ENCODE measurements at places on chromosomes 13 and 19. TPM values are rescaled to one million over a fixed set of nuclear protein-coding genes. Genes with fewer than 3 reads are reported as not detected.

The HSPB6 gene
- polyA plus RNA-seq = 53.1 TPM

The CGB1 gene
- polyA plus RNA-seq = not detected

The SPRED3 gene
- polyA plus RNA-seq = 0.17 TPM

The GRIN3B gene
- polyA plus RNA-seq = 0.15 TPM

The VAV1 gene
- 0.90 TPM for polyA plus RNA-seq

The KANK2 gene
- polyA plus RNA-seq = 37.5 TPM

The MUC16 gene
- polyA plus RNA-seq = not detected

The FOXO1 gene
- polyA plus RNA-seq = 8.6 TPM

The TJP3 gene
- 32.5 TPM for polyA plus RNA-seq

GRCh38 chr19:2173767-2174577 lies 10.2 kb downstream of the DOT1L start:
- H3K4me1 ChIP-seq = peaks cover 38% of the 10 kb centered on the region
- no peak overlapping the region for H3K27ac ChIP-seq
- no peaks in the 10 kb centered on the region for H3K27me3 ChIP-seq
- H3K4me3 ChIP-seq = no peak overlapping the region
- H3K36me3 ChIP-seq = no peaks in the 10 kb centered on the region
- no peak for DNase-seq

DNA sequence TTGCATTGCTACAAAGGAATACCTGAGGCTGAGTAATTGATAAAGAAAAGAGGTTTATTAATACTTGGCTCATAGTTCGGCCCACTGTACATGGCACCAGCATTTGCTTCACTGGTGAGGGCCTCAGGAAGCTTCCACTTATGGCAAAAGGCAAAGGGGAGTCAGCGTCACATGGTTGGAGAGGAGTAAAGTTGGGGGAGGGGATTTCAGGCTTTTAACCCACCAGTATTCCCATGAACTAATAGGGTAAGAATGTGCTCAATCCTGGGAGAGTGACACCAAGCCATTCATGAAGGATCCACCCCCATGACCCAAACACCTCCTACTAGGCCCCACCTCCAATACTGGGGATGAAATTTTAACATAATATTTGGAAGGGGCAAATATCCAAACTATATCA lies 82.5 kb upstream of the MYCBP2 start:
- no peaks in the 10 kb centered on the region for H3K36me3 ChIP-seq
- no peak for DNase-seq
- H3K4me1 ChIP-seq = no peaks in the 10 kb centered on the region
- no peaks in the 10 kb centered on the region for H3K27me3 ChIP-seq

GRCh38 chr19:11737964-11738745 lies 591 bp downstream of the ZNF823 start:
- no peaks in the 10 kb centered on the region for H3K27me3 ChIP-seq
- H3K4me1 ChIP-seq = peaks cover 10% of the 10 kb centered on the region
- peak overlapping the region; percentile 91 for H3K27ac ChIP-seq
- H3K36me3 ChIP-seq = no peaks in the 10 kb centered on the region

DNA sequence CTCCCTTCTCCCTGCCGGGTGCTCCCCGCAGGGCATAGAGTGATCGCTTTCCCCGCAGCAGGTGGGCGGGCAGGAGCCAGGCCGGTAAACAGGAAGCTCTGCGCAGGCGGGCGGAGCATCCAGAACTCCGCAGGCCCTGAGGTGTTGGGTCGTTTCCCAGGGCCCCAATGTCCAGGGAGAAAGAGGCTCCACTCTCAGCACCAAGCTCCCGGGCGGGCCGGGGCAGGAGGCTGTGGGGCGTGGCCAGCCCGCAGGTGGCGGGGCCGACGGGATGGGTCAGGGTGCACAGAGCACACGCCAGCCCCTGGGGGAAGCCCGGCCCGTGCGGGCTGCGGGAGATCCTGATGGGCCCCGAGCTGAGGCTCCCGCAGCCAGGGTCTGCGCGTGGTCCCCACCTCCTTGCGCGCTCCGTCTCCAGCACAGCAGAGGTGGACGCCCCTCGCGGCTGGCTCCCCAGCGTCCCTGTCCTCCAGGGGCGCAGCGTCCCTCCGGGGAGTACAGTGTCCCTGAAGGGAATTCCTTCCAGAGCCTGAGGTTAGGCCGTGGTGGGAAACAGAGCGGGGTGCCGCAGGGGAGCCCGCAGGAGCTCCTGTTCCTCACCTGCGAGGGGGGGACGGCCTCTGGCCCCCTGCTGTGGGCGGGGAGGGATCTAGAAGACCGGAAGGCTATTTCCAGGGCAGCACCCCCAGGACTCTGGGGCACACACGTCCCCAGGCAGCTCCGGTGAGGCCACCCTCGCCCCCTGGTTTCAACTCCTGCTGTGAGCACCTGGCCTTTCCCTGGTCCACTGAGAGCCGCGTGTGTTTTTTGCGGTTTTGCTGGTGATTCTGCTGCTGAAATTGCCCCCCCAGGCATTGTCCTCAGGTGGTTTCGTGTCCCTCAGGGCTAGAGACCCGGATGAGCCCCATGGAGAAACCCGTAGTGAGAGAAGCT lies 12.2 kb downstream of the PIP5K1C start:
- no peak overlapping the region for H3K27ac ChIP-seq
- no peaks in the 10 kb centered on the region for H3K4me1 ChIP-seq
- peak; percentile 31 for DNase-seq

DNA sequence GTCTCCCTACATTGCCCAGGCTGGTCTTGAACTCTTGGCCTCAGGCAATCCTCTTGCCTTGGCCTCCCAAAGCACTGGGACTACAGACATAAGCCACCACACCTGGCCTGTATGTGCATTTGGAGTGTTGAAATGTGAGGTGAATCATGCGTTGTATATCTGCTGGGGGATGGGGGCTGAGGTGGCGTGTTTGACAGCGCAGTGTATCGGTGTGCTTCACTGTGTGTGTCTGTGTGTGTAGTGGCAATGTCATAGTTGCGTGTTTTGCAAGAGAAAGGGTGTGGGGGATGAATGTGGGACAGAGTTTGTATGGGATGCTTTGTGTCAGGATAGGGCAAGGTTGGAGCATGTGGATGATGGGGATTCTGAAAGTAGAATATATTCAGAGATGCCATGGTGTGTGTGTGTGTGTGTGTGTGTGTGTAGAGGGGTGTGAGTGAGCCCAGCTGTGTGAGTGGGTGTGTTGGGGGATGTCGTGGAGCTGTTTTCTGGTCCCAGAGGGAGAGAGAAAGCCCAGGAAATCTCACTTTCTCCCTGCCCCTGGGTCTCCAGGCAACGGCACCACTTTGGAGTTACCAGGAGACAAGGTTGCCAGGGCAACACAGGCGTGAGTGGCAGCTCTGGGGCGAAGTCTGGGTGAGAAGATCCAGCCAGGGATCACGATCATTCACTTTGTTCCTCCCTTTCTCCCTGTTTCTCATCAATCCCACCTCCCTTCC lies 1.1 kb upstream of the SWSAP1 start:
- no peak overlapping the region for H3K27ac ChIP-seq
- peak; percentile 81 for DNase-seq
- H3K36me3 ChIP-seq = no peaks in the 10 kb centered on the region
- peaks cover 23% of the 10 kb centered on the region for H3K4me1 ChIP-seq
- no peaks in the 10 kb centered on the region for H3K27me3 ChIP-seq

DNA sequence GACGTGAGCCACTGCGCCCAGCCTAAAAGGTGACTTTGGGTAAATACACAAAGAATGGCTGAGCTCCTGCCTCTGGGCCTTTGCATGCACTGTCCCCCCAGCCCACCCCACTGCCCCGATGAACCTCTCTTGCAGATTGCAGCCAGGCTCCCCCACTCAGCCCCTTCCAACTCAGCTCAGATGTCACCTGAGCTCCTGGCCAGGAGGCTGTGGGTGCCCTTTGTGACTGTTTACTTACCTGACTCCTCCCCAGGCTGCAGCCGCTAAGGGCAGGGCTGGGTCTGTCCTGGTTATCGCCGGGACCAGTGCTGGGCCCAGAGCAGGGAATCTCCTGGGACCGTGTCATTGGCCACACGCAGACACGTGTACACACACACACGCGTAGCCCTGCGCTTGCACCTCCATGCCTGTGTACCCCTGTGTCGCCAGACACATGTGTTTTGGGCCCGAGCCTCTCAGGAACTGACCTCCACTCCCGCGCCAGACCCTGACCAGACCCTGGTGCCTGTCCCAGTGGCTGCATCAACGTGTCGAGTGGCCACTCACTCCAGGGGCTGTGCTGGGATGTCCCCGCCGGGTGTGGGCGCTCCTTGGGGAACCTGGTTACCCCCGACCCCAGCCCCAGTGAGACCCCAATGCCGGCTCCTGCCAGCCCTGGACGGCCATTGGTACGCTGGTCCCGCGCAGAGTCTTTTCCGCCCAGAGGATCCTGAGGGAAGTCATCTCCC lies 18.7 kb downstream of the EFNA2 start:
- H3K27ac ChIP-seq = no peak overlapping the region
- H3K4me1 ChIP-seq = no peaks in the 10 kb centered on the region
- H3K36me3 ChIP-seq = no peaks in the 10 kb centered on the region
- DNase-seq = peak; percentile 69

- H3K36me3 ChIP-seq = no peaks in the 10 kb centered on the region
- H3K4me3 ChIP-seq = no peak overlapping the region
- H3K4me1 ChIP-seq = no peaks in the 10 kb centered on the region
Observed at GRCh38 chr13:102879793-102880499, 34.1 kb downstream of the ERCC5 start.

DNA sequence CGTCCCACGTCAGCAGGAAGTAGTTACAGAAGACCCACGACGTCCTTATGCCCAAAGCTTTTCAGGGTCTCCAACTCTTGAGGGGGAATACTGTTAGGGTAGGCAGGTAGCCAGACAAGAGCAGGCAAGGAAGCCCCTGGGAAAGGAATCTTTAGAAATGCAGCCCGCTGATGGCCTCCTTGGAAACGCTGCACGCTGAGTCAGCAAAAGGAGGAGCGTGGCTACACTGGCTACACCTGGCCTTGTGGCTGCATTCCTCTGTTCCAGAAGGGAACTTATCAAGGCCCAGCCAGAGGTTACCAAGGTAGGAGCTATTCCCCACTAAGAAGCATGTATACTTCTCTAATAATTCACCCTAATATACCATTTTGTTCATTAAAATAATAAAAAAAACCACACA lies 2.0 kb downstream of the ERVV-1 start:
- H3K36me3 ChIP-seq = no peaks in the 10 kb centered on the region
- no peak overlapping the region for H3K27ac ChIP-seq
- H3K27me3 ChIP-seq = no peaks in the 10 kb centered on the region
- DNase-seq = no peak

GRCh38 chr19:4593409-4593851 lies 33.9 kb upstream of the SEMA6B start:
- H3K36me3 ChIP-seq = no peaks in the 10 kb centered on the region
- DNase-seq = no peak
- H3K4me3 ChIP-seq = no peak overlapping the region
- peaks cover 2% of the 10 kb centered on the region for H3K27me3 ChIP-seq
- H3K4me1 ChIP-seq = no peaks in the 10 kb centered on the region
- no peak overlapping the region for H3K27ac ChIP-seq

DNA sequence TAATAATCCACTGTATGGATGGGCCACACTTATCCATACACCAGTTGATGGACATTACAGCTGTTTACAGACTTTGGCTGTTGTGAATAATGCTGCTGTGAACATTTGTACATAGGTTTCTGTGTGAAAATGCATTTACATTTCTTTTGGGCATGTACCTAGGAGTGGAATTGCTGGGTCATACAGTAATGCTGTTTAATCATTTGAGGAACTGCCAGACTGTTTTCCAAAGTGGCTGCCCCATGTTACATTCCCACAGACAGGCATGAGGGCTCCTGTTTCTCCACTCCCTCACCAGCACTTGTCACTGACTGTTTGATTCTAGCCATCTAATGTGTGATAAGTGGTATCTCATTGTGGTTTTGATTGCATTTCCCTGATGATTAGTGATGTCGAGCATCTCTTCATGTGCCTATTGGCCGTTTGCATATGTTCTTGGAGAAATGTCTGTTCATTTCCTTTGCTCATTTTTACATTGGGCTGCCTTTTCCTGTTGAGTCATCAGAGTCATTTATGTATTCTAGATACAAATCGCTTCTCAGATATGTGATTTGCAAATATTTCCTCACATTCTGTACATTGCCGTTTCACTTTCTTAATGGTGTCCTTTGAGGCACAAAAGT lies 12.8 kb downstream of the TMEM255B start:
- H3K27me3 ChIP-seq = no peaks in the 10 kb centered on the region
- H3K4me1 ChIP-seq = no peaks in the 10 kb centered on the region
- no peak for DNase-seq
- H3K4me3 ChIP-seq = no peak overlapping the region

DNA sequence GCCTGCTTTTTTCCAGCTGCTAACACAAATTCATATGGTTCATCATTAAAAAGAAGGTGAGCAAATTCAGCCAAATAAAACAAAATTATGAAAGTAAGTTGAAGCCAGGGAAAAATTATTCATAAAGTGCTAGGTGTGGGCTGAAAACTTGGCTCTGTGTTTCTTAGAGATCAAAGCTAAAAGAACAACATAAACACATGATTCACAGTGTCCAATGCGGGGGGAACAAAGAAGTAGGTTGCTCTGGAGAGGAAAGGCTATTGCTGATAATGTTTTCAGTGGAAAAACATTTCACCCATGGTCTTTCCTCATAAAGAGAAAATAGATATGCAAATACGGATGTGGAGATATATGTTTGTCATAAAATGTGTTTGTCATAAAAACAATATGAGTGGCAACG lies 1691.5 kb upstream of the SLC10A2 start:
- no peak for DNase-seq
- H3K27me3 ChIP-seq = no peaks in the 10 kb centered on the region
- H3K36me3 ChIP-seq = no peaks in the 10 kb centered on the region

GRCh38 chr19:18224525-18225354 lies 1.5 kb downstream of the PDE4C start:
- no peaks in the 10 kb centered on the region for H3K4me1 ChIP-seq
- peaks cover 7% of the 10 kb centered on the region for H3K27me3 ChIP-seq
- no peaks in the 10 kb centered on the region for H3K36me3 ChIP-seq
- H3K4me3 ChIP-seq = peak overlapping the region; percentile 63
- H3K27ac ChIP-seq = peak overlapping the region; percentile 73

- no peak overlapping the region for H3K4me3 ChIP-seq
- no peaks in the 10 kb centered on the region for H3K27me3 ChIP-seq
- no peaks in the 10 kb centered on the region for H3K36me3 ChIP-seq
- H3K4me1 ChIP-seq = peaks cover 3% of the 10 kb centered on the region
- no peak for DNase-seq
Observed at GRCh38 chr13:106691861-106692260, 123.9 kb upstream of the ARGLU1 start.

- H3K27me3 ChIP-seq = no peaks in the 10 kb centered on the region
- H3K4me1 ChIP-seq = no peaks in the 10 kb centered on the region
- H3K4me3 ChIP-seq = peak overlapping the region; percentile 63
- DNase-seq = peak; percentile 75
- peaks cover 2% of the 10 kb centered on the region for H3K36me3 ChIP-seq
Observed at GRCh38 chr19:16628984-16629691, 1.1 kb upstream of the MED26 start.

- no peaks in the 10 kb centered on the region for H3K4me1 ChIP-seq
- no peaks in the 10 kb centered on the region for H3K36me3 ChIP-seq
- no peak for DNase-seq
- no peak overlapping the region for H3K4me3 ChIP-seq
- no peaks in the 10 kb centered on the region for H3K27me3 ChIP-seq
- H3K27ac ChIP-seq = no peak overlapping the region
Observed at GRCh38 chr19:41870401-41870873, 6.6 kb upstream of the CD79A start.

DNA sequence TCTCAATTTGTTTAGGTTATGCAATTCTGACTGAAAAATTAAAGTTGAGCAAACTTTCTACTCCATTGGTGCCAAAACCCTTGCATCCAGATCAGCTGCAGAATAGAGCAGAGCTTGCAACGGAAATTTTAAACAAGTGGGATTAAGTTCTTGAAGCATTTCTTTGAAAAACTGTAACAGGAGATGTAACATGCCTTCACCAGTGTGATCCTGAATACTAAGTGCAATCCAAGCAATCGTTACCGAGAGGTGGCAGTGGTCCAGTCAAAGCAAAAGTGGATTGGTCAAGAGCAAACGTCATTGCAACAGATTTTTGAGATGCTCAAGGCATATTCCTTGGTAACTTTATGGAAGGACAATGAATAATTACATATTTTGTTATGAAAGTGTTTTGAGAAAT lies 841.1 kb upstream of the SLITRK5 start:
- H3K4me1 ChIP-seq = no peaks in the 10 kb centered on the region
- H3K4me3 ChIP-seq = no peak overlapping the region
- H3K27ac ChIP-seq = no peak overlapping the region
- DNase-seq = no peak
